ENCODE measurements at places on chromosomes 7 and 10.

GRCh38 chr10:78078539-78079330, 45.1 kb downstream of the RPS24 start:
- DNase-seq, result no peak

GRCh38 chr10:17781856-17782255, 27.3 kb upstream of the MRC1 start:
- no peak for DNase-seq

GRCh38 chr7:31569528-31569927, 55.6 kb downstream of the ITPRID1 start:
- no peak for DNase-seq

DNA sequence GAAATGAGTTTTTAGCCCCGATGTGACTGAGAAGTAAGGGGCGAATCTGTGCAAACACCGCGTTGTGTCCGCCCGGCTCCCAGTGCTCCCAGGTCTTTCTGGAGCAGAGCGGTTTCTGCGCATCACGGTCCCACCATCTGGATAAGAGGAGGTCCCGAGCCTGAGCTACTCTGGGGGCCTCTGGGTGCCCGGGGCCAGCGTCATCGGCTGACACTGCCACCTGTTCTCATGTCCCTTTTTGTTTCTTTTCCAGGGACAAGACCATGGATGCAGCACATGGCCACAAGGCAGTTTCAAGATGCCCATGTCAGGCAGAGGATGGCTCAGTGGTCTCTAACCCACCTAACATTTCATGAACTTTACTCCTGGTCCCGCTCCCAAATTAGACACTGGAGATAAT, 24.9 kb downstream of the KLF6 start:
- DNase-seq, result no peak

DNA sequence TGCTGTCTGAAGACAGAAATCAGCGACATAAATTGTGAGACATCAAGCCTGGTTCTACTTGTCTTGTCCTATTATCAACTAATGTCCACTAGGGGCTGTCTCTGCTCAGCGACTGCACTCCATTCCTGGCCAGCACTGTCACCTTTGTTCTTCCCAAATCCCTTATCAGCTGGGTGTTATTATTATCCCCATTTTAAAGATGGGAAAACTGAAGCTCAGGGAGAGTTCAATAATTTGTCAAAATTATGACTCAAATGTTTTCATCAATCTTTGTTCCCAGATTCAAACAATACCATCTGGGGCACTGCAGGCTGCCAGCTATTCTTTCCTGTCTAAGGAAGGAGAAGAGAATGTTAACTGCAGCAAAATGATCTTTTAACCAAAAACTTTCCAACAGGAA, 431.6 kb upstream of the NFE2L3 start:
- peak; percentile 58 for DNase-seq

GRCh38 chr7:46414946-46415345, 493.9 kb upstream of the IGFBP3 start:
- no peak for DNase-seq

GRCh38 chr10:70490142-70490541, 11.6 kb downstream of the PALD1 start:
- no peak for DNase-seq

- DNase-seq, result no peak
Measured at GRCh38 chr10:79220307-79220706, 127.0 kb upstream of the PPIF start.

- DNase-seq, result no peak
Measured at GRCh38 chr10:109769966-109770365, 153.3 kb downstream of the XPNPEP1 start.

DNA sequence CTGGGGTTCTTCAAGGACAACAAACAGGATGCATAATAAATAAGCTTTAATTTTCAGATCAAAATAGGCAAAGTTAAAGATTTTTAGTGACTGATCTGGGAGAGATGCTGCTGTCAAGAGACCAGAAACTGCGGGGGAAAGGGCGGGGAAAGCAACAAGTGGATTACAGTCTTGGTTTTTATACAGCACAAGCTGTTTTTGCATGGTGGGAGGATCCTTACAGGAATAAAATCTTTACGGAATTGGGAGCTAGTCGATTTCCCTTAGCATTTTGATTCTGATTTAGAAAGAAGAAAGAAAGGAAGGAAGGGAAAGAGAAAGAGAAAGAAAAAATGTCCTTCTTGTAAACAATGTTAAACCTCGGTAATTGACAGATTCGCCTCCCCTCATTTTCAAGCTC, 242.3 kb upstream of the SP8 start:
- no peak for DNase-seq

- DNase-seq, result no peak
Measured at GRCh38 chr10:74453169-74453568, 302.1 kb downstream of the ADK start.

DNA sequence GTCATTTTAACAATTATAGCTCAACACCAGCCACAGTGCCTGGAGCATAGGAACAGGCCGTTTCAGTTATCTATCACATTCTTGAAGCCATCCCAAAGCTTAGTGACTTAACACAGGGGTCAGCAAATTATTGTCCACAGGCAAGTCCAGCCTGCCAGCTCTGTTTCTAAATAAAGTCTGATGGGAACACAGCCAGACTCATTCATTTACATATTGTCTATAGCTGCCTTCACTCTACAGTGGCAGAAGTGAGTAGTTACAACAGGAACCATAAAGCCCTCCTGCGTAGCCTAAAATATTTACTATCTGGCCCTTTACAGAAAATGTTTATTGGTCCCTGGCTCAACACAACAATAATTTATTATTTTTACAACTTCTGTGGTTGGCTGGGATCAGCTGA, 407.5 kb upstream of the AUTS2 start:
- DNase-seq, result no peak

DNA sequence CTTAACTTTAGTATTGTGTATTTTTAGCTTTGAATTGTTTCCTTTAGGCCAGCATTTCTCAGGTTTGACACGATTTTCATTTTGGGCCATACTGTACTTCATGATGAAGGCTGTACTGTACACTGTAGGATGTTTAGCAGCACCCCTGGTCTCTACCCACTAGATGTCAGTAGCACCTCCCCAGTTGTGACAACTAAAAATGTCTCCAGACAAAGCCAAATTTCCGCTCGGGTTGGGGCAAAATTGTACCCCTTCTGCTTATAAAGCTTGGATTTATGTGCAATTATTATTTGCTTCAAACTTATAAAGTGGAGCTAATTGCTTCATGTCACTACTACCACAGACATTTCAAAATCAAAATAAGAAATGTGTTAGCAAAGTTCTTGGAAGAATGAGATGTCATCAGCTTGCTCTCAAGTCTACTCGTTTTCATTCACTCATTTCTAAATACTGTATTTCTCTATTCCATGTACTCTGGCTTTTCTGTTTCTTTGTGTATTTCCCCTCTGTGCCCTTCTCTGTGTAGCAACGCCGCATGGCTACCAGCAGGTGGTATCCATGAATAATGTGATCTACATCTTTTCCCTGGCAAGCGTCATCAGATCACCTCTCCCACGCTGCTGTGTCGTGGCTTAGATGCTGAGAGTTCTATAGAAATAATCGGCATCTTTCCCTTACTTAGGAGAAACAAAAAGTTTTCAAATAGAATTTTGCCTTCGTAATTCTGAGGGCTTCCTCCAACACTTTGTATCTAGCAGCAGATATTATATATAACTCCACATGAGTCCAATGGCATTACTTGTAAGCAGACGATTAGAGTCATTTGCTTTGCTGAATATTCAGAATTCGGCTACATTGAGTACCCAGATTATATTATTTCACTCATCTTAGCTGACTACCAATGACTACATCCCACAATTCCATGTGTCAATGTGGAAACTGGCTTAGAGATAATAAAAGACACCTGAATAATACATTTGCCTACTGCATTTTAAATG, 47.8 kb upstream of the CALCR start:
- DNase-seq, result peak; percentile 57

DNA sequence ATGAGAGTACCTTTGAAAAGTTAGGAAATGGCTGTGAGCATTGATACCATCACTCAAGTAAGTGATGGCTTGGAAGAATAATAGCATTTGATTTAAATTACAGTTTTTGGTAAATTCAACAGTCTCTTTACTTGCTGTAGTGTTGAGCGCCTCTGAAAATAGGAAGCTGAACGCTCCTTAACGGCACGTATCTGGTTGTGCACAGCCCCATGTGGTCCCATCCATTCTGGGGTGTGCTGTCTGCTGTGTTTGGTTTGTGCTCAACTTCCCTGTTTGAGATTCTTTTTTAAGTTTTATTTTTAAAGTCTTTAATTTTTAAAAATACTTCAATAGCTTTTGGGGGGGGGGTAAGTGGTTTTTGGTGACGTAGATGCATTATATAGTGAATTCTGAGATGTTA, 51.5 kb downstream of the DNAJB6 start:
- DNase-seq, result no peak

DNA sequence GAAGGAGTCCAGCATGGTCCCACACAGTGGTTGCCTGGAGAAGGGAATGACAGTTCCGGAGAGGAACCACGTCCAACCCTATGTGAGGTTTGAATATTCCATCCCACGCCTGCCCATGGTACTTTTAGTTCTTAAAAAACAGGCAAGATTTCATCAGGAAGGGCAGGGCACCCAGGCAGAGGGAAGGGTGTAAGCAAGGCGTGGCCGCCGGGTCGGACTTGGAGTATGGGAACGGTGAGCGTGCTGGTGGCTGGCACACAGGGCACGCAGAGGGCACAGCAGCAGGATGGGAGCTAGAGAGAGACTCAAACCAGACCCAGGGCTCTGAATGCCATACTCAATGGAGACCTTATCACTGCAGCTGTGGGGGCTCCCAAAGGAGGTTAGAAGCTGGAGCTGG, 34.3 kb downstream of the FAM53B start:
- no peak for DNase-seq

- no peak for DNase-seq
Measured at GRCh38 chr7:47149208-47149839, 432.6 kb downstream of the TNS3 start.

DNA sequence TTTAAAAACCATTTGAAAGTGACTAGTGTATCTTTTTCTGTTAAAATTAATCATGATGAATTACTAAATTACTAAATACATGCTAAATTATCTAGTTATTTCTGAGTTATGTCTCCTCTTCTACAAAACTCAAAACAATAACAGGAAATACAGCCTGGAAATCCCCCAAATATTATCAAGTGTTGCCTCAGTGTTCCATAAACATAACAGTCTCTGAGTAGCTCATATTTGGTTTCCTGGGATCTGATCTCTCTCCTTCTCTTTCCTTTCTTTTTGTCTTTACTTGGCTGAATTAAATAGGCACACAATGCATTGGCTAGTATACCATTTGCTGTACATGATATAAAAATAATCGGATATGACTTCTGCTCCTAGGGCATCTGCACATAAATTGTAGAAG, 277.6 kb upstream of the IGFBP3 start:
- no peak for DNase-seq

DNA sequence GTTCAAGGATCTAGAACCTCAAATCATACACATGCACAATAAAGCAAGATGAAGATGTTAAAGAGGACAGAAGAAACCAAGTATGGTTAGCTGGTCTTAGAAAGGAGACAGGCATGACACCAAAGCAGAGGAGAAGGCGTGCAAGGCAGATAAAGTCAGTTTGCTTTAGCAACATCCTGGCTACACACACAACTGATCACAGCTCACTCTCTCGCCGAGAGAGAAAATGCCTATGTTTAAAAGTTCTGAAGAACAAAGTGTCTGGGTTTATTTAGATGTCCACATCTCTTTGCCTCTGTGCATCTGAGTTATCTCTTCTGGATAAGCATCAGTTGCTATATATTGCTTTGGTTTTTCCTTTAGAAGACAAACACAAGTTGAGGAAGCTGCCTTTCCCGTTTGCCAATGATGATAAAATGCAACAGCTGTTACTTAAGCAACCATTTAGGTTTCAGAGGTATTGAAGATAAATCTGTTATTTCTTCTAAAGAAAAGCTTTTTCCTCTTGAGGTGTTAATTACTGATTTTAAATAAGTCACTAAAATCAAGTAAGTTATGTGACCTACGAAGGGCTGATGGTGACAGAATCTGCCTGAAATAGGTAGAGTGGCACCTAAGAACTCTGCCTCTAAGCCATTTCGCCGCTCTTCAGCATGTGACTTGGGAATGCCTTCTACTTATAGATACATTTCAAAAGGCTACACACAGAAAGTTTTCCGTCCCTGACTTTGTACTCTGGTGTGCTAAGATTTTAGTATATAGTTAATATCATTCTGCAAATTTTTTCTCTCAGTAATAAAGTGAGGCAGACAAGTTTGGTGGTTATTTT, 146.2 kb upstream of the ASAH2 start:
- no peak for DNase-seq

GRCh38 chr7:105656922-105657521, 75.7 kb upstream of the EFCAB10 start:
- DNase-seq, result peak; percentile 65

DNA sequence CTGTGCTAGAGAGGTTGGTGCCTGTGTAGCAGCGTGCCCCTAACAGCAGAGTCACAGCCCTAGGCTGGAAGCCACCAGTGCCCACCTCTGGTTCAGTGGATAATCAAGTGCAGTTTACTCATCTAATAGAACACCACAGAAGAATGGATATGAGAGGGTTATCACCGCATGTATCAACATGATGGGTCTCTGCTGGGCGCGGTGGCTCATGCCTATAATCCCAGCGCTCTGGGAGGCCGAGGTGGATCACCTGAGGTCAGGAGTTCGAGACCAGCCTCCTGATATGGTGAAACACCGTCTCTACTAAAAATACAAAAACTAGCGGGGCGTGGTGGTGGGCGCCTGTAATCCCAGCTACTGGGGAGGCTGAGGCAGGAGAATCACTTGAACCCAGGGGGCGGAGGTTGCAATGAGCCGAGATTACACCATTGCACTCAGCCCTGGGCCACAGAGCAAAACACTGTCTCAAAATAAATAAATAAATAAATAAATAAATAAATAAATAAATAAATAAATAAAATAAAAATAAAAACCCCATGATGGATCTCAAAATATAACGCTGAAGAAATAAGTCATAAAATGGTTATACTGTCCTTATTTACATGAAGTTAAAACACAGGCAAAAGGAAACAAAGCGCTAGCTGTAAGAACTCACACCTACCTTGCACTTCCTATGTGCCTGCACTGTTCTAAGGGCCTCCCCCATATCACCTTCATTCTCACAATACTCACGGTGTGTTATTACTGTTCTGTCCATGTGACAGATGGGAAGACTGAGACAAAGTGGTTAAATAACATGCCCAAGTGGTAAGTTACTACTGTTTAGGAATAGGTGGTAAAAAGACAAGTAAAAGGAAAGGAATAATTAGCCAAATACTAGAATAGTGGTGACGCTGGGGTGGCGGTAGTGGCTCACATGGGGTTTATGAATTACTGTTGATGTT, 70.9 kb downstream of the AMZ1 start:
- DNase-seq, result no peak

GRCh38 chr10:775245-776075, 86.0 kb upstream of the DIP2C start:
- peak; percentile 45 for DNase-seq

DNA sequence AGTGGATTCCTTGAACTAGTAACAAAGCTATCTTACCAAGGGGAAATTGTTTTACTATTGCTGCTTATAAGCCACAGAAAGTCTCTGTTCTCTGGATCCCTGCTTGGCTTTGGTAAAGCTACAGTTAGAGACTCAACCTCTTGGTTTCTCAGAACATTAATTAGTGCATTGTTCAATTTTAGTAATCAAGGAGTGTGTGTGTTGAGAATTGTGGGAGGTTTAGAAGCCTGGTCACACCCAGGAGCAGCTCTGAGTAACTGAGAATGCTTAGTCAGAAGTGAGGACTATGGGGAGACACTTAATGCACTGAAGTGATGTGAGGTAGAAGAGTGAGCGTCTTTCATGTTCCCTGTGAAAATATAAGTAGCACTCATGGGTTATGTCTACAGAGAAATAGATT, 8.2 kb upstream of the ACTA2 start:
- DNase-seq, result no peak

All from COLO829 (cell line).